Choroid plexus epithelial cell (primary cell): ENCODE measurements at places on chromosomes 7 and 10.

- DNase-seq = no peak
These were observed 45.9 kb upstream of the ANTXRL start for GRCh38 chr10:46240684-46241565.

DNA sequence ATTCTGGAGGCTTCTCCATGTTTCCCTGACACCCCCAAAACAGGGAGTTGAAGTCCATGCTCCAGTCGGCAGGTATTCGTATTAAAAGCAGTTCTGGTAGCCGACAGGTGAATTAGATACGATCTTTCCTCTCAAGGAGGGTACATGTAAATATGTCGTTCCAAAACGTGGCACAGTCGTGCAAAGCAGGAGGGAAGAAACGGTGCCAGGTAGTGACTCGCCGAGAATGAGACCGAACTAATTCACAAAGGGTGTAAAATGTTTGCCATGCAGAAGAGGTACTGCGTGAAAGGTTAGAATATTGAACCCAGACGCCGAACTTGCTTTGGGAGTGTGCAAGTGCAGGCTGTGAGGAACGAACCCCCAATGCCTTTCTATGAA, 483 bp downstream of the EDRF1 start:
- peak; percentile 3 for DNase-seq

- DNase-seq = no peak
These were observed 754.7 kb downstream of the GRID1 start for GRCh38 chr10:85611746-85612377.

GRCh38 chr10:44382131-44382858, 2.6 kb downstream of the CXCL12 start:
- no peak for DNase-seq

- peak; percentile 5 for DNase-seq
These were observed 11.9 kb downstream of the ZCCHC24 start for GRCh38 chr10:79433324-79434222.

- peak; percentile 55 for DNase-seq
These were observed 989 bp downstream of the SRPK2 start for GRCh38 chr7:105387508-105388355.

GRCh38 chr10:83657487-83657886, 481.8 kb upstream of the GHITM start:
- no peak for DNase-seq

- DNase-seq = no peak
These were observed 10.5 kb downstream of the SEMA3C start for GRCh38 chr7:80908360-80908797.
